ENCODE measurements at places on chromosomes 16 and 17. TPM values are rescaled to one million over a fixed set of nuclear protein-coding genes. Genes with fewer than 3 reads are reported as not detected.
A peak's percentile ranks its signal among the peaks of the same experiment; 100 is the strongest.

DNA sequence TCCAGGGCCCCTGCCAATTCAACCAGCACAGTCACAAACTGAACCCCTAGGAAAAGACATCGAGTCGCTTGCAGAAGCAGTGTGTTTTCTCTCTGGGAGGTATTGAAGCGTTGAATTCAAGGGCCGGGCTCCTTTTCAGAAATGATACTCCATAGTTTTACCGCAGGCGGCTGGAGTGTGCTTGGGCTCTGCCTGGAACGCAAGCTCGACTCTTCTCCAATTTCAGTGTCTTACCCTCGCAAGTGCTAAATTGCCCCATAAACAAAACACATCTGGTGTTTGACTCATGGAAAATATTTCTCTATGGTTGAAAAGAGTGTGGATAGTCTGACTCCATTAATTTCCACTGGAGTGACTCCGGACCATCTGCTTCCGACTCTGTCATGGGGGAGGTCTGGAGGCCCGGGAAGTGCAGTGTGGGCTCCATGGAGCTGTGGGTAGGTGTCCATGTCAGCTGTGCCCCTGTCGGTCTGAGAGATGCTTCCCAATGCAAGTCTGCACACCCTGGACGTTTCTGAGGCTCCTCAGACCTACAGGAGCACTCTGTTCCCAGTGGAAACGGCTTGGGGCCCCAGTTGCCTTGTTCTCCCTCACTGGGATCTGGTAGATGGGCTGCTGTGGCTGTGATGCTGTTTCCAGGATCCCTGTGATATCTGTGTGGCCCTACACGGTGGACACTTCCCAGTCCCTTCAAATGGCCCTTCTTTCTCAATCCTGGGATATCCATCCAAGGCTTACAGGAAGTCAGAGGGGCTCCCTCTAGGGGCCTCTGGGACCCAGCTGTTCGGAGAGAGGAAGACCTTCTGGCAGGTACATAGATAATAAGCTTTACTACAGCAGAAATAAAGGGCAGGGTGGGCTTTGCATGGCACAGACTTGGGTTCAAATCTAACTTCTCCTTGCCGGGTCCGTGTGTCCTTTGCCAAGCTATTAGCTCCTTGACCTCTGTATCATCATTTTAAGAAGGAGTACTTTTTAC, 119.8 kb upstream of the CDH13 start:
- no peak for DNase-seq
- H3K4me1 ChIP-seq, result no peaks in the 10 kb centered on the region
- H3K27me3 ChIP-seq, result no peaks in the 10 kb centered on the region
- H3K4me3 ChIP-seq, result no peak overlapping the region

DNA sequence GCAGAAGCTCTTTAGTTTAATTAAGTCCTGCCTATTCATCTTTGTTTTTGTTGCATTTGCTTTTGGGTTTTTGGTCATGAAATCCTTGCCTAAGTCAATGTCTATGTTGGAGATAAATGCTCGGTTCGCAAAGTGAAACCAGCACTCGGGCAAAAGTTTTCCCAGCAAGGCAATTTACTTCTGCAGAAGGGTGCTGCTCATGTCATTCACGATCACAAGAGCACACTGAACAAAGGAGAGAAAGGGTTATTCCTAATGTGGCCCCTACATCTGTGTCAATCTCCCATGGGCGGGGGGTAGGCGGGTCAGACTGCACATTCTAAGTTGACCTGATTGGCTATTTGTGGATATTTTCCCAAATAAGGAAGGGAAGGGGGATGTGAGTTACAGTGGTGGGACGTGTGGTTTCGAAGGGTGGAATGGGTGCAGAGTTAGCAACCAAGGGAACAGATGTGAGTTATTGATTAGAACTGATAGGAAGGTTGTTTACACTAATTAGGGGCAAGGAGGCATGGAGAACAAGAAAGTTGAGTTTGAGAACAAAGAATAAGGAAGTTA, 23.0 kb downstream of the ATF7IP2 start:
- peaks cover 69% of the 10 kb centered on the region for H3K36me3 ChIP-seq
- no peak for DNase-seq
- no peaks in the 10 kb centered on the region for H3K27me3 ChIP-seq
- H3K4me1 ChIP-seq, result no peaks in the 10 kb centered on the region
- no peak overlapping the region for H3K27ac ChIP-seq

DNA sequence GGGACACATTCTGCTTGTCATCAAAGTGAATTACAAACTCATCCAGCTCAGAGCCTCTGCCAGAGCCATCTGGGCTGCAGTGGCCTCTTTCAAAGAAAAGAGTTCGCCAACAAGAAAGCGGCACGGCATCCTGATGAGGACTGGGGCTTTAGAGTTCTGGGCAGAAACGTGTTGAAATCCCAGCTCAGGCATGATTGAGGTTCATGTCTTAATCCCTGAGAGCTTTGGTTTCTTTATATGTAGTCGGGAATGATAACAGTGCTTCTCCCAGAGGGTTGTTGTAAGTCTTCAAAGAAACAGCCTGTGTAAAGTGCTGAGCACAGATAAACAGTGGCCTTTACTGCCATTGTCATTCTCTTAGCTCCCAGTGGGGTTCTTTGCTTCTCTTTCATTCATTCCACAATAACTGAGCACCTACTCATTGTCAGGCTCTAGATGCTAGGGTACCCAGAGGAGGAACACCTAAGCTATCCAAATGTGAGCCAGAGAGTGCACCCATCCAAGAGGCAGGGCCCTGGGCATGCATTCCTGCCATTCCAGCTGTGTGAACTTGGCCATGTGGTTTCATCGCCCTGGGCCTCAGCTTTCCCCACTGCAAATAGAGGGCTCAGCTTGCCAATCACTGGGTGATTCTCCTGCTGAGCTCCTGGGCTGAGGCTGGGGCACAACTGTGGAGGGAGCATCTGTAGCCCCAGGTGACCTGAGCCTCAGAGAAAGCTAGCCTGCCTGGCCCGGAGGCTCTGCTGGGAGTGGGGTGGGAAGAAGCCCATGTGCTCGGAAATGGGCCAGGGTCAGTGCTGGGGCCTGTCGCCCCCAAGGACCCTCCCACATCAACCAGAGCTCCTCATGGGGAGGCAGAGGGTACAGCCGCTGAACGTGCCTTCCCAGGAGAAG, 38.3 kb upstream of the CRHR1 start:
- no peak overlapping the region for H3K27ac ChIP-seq
- no peak for DNase-seq
- peaks cover 19% of the 10 kb centered on the region for H3K27me3 ChIP-seq
- no peak overlapping the region for H3K4me3 ChIP-seq
- no peaks in the 10 kb centered on the region for H3K4me1 ChIP-seq

Gene GRN
- 98.4 TPM for total RNA-seq

- H3K4me3 ChIP-seq, result no peak overlapping the region
- H3K27me3 ChIP-seq, result no peaks in the 10 kb centered on the region
- no peaks in the 10 kb centered on the region for H3K4me1 ChIP-seq
- H3K27ac ChIP-seq, result no peak overlapping the region
These were observed 11.7 kb downstream of the ABAT start for GRCh38 chr16:8686031-8686621.

Gene HOXB3
- total RNA-seq, result 10.8 TPM

Gene ADGRG1
- 7.4 TPM for total RNA-seq

DNA sequence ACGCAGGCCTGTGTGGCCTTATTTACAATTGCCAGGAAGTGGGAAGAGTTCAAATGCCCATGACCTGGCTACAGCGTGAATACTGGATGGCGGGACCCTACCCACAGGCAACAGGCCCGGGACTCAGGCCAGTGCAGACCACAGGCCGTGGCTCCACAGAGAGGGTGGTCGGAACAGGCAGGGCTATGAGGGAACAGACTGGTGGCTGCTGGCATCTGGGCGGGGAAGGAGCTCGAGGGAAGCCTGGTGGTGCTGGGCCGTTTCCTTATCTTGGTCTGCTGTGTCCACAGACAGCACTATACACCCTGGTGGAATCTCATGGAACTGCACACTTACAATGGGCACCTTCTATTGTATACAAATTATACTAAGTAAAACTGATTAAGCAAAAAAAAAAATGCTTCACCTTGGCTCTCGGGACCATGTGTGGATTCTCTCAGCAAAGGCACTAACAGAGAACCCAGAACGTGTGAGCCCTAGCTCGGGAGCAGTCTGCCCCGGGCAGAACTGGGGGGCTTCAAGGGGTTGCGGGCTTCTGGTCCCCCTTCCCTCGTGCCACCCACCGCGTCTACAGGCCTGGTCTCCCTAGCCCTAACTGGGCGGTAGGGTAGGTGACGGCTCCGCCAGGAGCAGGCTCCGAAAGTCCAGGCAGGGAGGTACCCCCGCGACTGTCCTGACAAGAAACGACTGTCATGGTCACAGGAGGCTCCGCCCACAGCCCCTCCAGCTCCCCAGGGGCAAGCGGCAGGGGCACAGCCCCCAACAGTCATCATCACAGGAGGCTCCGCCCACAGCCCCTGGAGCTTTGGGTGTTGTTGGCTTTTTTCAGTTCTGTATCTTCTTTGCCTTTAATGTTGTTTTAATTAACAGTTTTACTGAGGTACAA, 21.8 kb downstream of the CEP131 start:
- peak; percentile 31 for DNase-seq
- no peaks in the 10 kb centered on the region for H3K27me3 ChIP-seq
- no peak overlapping the region for H3K4me3 ChIP-seq
- no peaks in the 10 kb centered on the region for H3K36me3 ChIP-seq

Gene GNAO1
- total RNA-seq, result 1.8 TPM

Gene NOD2
- 20.8 TPM for total RNA-seq

Gene IRX3
- total RNA-seq, result 1.6 TPM

Gene TSNAXIP1
- total RNA-seq, result 0.20 TPM

Measured in activated CD4-positive, alpha-beta memory T cell treated with anti-CD3 and anti-CD28 coated beads, Interleukin-2, amount 10 ng/mL, durations not matched to agents 7 days and 5 days (primary cell).